ENCODE measurements at places on chromosomes 5 and 9.

DNA sequence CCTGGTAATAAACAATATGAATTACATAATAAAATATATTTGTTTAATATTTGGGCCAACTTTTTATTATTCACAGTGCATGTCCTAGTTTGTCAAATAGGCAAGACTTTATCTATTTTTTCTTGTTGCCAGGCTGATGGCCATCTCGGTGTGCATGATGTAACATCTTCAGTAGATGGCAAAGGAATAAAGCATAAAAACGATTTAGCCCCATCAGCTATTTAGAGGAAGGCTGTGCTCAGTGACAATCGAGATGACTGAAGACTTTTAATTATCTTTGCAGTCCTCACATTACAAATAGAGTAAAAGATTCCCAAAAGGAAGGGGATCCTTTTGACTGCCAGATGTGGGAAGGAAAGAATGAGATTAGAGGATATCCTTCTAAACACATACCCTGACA is 358.5 kb downstream of the PTPRD start:
- no peak for DNase-seq

GRCh38 chr5:154236-154635 is 37.1 kb upstream of the LRRC14B start:
- DNase-seq = no peak

DNA sequence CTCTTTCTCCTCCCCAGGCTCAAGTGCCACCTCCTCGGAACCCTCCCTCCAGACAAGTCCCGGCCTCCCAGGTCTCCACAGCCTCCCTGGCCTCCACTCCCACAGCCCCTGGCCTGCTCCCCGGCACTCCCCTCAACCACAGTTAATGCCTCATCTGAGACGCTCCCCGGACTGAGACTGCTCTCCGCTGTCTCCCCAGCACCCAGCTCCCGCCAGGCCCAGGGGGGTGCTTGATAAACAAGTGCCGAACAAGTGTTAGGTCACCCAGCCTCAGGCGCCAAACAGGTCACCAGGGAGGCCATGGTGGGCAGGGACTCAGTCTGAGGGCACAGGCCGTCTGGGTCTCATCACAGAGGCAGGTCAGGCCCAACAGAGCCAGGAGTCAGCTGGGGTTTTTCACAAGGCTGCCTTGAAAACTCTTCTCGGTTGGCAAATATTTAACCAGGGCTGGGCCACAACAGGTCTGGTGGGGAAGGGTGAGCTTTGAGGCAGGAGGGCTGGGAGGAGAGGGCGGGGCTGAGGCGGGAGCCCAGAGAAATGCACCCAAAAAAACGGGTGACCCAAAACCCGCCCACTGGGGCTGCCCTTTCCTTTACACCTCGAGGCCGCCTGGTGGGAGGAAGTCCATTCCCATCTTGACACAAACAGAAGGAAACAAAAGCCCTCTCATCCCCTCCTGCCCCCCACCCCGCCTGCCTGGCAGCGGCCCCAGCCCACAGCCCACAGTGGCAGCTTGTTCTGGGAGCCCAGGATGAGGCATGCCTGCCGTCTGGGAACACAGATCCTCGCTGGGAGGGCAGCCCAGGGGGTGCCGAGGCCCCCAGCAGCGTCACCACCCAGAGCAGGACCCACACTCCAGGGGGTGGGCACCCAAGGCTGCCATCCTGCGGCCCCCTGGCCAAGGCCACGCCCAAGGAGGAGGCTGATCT is 66.6 kb upstream of the STXBP1 start:
- peak; percentile 65 for DNase-seq

GRCh38 chr9:76181020-76181641 is 213.1 kb downstream of the RFK start:
- peak; percentile 12 for DNase-seq

DNA sequence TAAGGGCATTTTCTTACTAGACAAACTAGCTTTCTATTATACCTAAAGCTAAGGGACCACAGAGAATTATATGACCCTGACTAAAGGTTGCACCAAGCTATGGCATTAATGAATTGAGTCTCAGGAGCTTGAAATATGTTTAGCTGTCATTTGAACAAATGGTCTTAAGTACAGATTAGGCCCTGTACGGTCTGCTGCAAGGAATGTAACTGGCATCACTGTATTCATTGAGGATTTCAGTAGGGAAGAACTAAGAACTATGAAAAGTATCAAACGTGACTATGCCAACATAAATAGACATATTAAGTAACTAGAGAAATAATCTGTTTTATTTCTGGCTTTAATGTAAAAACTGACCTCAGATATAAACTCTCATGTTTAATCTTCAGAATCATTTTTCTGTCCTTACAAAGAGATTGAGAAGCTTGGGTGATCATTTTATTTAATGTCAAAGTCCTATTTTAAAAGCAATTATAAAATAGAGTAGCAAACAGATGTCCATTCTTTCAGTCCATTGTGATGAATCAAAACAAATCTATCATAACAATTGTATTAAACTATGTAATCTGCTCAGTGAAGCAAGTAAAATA is 845.9 kb downstream of the MAT2B start:
- DNase-seq = no peak

GRCh38 chr9:133050142-133050541 is 11.6 kb upstream of the CEL start:
- DNase-seq = no peak

DNA sequence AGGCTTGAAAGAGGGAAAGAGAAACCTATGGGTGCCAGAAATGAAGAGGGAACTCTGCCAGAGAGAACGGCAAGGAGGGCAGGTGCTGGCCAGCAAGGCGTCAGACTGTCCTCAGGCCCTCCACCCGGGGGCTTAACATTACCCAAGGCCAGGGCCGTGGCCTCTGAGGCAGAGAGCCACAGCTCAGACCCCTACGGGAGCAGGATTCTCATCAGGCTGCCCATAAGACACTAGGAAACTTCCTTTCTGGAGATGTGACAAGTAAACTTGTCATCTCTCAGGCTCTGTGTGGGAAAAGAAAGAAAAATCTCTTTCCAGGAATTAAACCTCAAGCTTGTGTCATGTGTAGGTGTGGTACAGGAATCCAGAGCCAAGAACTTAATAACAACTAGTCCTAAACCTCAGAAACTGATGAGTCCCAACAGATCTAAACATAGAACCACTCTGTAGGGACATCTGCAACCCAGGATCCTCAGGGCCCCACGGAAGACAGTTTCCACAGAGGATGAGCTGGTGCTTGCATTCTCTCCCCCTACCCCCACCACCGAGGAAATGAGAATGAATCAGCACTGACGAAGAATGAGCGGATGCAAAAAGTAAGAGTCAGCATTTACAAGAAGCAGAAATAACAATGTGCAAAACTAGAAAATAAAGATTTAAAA is 74.3 kb downstream of the DCP2 start:
- peak; percentile 83 for DNase-seq

DNA sequence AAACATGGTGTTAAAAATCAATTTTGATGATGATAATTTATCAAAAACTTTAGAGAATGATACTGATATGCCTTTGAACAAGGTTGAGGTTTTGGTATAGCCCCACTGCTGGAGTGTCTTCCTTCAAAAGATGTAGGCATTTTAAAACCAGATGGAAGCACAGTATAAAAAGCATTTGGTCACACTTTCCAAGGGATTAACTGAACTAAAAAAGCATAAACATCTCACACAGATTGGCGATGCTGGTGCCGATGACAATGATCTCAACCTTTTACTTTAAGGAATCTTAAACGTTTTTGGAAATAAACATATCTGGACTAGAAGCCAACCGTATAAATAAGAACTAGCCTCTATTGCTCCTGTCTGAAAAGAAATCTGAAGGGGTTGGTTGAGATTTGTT is 488.4 kb downstream of the ENC1 start:
- DNase-seq = no peak

- DNase-seq = no peak
These were observed 186.7 kb downstream of the SYK start for GRCh38 chr9:90988318-90988717.

GRCh38 chr5:157817387-157817702 is 41.6 kb downstream of the CLINT1 start:
- DNase-seq = no peak

GRCh38 chr9:137319011-137319738 is 17.1 kb upstream of the NRARP start:
- no peak for DNase-seq

DNA sequence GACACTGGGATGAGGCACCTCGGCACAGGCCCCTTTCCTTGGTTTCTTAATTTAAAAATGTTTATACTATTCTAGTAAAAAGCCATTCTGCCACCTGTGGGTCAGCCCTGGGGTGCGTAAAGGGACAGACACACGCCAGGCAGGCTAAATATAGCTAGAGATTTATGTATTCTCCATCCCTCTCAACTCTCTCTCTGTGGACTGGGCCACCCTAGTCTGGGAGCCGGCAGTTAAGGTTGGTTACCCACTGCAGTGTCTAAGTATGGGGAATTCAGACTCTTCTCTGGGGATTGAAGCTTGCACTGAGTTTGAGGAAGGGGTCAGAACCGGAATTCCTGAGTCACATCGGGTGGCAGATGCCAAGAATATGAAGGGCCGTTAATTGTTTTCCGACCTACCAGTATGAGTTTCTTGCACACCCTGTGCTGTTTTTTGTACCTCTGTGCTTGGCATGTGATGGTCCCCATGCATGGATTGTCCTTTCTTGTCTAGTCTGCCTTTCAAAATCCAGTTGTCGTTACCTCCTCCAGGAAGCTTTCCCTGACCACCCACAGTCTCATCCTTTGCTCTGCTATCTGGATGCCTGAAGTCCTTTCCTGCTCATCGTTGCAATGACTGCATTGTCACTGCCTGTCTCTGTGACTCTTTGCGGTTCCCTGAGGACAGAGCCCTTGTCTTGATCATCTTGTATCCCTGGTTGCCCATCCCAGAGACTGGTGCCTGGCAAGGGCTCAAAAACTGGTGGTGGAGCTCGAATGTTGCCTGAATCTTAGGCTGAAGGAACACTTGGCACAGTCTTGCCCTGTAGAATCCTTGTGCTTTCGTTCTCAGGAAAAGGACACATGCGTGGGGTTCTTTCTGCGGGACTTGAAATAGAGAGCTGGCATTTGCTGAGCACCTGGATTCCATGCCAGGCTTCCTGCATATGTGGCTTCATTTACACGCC is 2.1 kb downstream of the NEURL1B start:
- no peak for DNase-seq

GRCh38 chr5:160311491-160312133 is 752 bp downstream of the CCNJL start:
- peak; percentile 22 for DNase-seq

DNA sequence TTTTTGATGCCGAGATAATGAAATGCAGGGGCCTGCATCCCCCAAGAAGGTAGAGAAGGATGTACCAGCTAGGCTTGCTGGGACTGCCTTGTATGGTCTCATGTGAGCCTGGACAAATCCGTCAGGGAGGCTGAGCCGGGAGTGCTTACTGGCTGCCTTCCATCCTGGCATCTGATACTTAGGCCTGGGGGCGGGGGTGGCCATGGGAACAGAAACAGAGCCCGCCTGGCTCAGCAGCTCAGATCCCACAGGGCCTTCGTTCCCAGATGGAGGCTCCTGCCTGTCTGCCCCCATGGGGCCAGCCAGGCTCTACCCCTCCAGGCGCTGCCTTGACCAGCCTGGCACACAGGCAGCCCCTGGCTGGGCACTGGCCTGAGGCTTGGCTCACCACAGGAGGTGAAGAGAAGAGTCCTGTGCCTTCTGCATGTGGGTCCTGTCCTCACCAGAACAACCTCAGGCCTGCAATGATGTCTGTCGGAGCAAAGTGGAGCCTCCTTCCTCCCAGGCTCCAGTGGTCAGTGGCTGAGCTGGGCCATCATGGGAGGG is 10.5 kb upstream of the SPATA31E1 start:
- DNase-seq = no peak

DNA sequence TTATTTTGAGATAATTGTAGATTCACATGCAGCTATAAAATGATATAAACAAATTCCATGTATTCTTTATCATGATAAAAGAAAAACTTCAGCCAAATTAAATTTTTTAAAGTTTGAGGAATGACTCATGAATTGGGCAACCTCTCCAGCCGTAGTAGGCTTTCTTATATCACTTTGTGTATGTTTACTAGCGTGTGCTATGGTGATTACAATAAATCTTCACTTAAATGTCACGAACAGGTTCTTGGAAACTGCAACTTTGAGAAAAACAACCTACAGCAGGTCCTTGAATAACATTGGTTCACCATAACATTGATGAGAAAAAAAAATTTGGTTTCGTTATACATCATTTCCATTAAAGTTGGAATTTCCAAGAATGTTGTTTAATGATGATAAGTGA is 730.9 kb upstream of the TYRP1 start:
- no peak for DNase-seq

All from suppressor macrophage (primary cell).